ENCODE measurements at places on chromosomes 5 and 9.
A peak's percentile ranks its signal among the peaks of the same experiment; 100 is the strongest.

GRCh38 chr5:54932789-54933188 lies 52.6 kb downstream of the ESM1 start:
- DNase-seq: no peak

DNA sequence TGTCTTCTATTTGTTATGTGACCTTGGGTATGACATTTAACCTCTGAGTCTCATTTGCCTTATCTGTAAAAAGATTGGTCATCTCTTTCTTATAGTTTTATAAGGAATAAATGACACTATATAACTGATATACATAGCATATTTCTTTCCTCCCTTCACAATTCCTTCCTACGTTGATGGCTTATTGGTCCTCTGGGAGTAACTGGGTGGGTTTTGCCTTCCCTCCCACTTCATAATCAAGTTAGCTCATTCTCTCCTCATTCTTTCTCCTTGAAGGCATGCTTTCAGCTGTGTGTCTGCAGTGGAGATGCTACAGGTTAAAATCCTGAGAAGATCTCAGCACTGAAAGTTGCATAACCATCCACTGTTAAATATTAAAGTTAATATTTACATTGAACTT lies 382.4 kb downstream of the TMEM38B start:
- DNase-seq: no peak

- DNase-seq: no peak
Observed at GRCh38 chr5:167639766-167640165, 651.7 kb upstream of the WWC1 start.

DNA sequence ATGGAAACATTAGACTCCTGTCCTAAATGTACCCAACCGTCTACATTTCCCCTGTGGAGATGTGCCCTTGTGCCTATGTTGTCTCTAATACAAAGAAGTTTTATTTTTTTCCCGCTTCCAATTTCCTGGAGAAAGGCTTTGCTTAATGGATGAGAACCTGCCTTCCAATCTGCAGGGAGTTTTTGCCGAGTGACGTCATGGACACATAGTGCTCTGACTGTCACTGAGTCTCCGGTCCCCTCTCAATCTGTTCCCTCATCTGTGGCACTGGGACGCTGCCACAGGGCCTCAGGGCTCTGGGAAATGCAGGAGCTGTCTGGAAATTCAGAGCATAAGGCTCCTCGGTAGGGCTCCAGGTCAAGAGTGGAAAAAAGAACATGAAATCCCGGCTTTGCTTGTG lies 144.8 kb downstream of the PDZD2 start:
- no peak for DNase-seq

GRCh38 chr5:125928663-125929062 lies 494.5 kb upstream of the GRAMD2B start:
- no peak for DNase-seq

DNA sequence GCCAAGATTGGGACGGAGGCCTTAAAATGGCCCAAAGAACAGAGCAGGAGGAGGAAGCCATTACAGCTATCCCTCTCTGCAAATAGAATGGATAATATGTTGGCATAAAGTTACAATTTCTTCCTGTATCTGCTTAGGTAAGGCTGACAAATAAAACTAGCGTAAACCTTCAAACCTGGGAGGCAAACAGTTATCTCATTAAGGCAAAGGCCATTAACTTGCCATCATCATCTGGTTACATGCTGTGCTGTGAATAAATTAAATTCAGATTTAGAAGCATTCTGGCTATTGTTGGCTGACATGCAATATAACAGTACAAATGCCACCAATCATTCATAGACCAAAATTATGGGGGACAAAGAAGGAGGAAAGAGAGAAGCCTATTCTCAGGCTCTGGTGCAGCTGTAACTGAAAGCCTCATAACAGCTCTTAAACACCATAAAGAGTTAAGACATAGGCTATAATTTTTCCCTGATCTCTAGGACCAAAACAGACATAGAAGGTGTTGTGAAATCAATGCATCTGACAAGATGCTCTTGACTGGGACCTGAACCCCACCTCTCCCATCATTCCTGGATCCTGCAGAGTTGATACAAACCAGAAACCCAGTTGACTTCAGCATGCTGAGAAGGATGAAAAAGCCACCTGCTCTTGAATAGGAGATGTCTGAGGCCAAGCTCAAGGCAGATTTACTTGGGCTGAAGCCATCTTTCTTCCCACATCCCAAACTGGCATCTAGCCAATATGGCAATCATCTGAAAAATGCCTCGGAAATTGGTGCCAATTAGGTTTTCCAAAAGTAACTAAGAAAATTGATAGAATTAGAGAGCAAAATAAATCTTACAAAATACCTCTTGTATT lies 62.5 kb downstream of the PLCXD3 start:
- DNase-seq: no peak

GRCh38 chr5:136133222-136133921 lies 727 bp downstream of the SMAD5 start:
- DNase-seq: peak; percentile 64

DNA sequence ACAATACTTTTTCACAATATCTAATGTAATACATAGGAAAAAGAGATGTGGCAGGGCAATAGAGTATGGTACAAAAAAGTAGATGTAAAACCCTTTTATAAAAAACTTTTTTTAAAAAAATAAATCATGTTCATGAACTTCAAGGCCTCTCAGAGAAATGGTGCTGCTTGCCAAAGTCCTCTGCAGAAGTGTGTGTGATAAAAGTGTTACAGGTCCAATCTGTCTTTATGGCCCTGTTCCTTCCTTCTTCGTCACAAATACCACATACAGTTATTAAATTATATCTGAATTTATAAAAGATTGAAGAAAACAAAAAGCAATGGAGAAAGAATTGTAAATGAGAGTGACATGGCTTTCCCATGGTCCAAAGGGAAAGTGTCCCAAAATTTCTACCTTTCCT lies 21.7 kb upstream of the CCNH start:
- no peak for DNase-seq

GRCh38 chr5:133944263-133945185 lies 23.9 kb downstream of the C5orf15 start:
- DNase-seq: peak; percentile 78

- no peak for DNase-seq
Observed at GRCh38 chr9:108474356-108474755, 381.4 kb downstream of the ACTL7B start.

GRCh38 chr5:11040345-11040744 lies 279.3 kb upstream of the DAP start:
- DNase-seq: no peak

- DNase-seq: no peak
Observed at GRCh38 chr9:126956917-126957686, 42.5 kb downstream of the RALGPS1 start.

GRCh38 chr9:123928533-123929176 lies 1.3 kb downstream of the DENND1A start:
- no peak for DNase-seq

- DNase-seq: no peak
Observed at GRCh38 chr5:18720002-18720401, 1085.7 kb downstream of the TAF11L14 start.

DNA sequence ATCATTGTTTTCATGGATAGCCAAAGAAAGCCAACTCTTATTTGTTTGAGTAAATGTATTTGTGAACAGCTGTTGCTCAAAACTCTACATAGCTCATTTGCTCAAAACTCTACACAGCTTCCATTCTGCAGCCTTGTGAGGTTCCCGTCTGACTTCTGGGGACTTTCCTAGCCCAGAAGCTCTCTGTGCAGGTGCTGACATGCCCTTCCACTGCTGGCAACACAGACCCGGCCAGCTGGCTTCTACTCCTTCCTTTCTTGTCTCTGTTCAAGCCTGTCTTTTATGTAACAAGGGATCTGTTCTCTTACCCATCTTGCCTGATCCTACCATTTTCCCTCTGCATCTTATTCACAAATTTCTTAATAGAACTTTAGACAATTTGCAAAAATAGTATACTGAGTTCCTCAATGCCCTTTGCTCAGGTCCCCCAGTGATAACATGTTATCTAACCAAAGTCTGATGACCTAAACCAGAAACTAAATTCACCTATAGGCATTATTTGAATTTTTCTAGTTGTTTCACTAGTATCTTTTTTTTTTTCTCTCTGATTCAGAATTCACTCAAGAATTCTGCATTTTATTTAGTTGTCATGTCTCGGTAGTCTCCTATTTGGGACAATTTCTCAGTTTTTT lies 556.5 kb upstream of the SEMA6A start:
- DNase-seq: no peak

DNA sequence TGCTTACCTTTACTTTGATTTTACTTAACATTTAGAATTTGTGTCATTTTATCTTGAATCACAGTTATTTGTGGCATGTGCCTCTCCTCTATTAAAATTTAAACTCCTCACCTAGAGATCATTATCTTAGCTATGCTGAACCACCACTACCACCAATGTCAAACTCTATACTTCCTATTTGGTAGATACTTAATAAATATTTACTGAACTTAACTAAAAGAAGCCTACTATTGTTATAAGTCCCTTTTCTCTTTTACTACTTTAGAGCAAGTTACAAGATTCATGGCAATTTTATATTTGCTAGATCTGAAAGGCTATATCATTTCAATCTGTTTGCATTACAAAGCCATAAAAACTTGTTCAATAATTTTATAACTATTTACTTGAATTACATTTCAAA lies 273.3 kb upstream of the CCNH start:
- DNase-seq: no peak

GRCh38 chr9:7229571-7229970 lies 471.8 kb downstream of the KDM4C start:
- no peak for DNase-seq

GRCh38 chr5:174141398-174141797 lies 95.9 kb downstream of the NSG2 start:
- no peak for DNase-seq

DNA sequence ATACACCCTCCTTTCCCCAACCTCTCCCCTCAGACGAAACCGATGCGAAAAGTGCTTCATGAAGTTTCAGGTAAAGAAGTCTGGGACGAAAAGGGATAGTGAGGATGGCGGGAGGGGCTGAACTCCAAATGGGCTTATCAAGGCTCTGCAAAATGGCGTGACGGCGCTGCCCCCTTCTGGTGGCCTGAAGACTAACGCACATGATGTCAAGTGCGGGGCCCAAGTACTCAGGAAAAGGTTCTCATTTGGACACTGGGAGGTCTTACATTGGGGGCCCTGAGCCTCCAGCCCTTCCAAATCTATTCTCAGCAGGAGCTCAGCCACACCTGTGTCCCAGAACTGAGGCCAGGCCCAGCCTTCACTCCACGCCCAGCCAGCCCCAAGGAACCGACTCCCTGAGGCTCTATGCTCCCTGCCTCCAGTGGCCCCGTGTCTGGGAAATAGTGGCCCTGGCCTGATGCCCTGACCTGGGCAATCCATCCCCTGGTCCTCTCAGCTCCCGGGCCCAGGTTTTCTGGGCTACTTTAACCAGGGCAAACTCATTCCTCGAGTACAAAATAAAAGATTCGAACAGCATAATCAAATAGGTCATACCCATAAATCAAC lies 119.9 kb downstream of the KCNIP1 start:
- peak; percentile 90 for DNase-seq

DNA sequence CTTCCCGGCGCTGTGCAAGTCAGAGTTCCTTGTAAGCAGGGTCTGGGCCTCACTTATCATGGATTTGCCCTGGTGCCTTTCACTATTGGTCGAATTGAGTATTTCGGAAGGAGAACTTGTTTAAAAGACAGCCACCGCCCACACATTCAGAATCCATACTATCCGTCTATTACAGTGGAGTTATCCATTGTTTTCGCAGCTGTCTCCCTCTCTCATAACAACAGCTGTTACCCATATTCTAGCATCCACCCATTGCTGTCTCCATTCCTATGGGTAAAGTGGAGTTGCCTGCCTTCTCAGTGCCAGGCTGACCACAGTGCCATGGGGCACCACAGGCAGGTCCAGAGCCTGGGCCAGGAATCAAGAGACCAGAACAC lies 20.2 kb downstream of the FAXDC2 start:
- no peak for DNase-seq

GRCh38 chr5:126624534-126624933 lies 23.8 kb downstream of the PHAX start:
- peak; percentile 17 for DNase-seq

- no peak for DNase-seq
Observed at GRCh38 chr5:7320701-7321301, 75.1 kb upstream of the ADCY2 start.

GRCh38 chr9:134870746-134871662 lies 9.6 kb upstream of the FCN2 start:
- no peak for DNase-seq

DNA sequence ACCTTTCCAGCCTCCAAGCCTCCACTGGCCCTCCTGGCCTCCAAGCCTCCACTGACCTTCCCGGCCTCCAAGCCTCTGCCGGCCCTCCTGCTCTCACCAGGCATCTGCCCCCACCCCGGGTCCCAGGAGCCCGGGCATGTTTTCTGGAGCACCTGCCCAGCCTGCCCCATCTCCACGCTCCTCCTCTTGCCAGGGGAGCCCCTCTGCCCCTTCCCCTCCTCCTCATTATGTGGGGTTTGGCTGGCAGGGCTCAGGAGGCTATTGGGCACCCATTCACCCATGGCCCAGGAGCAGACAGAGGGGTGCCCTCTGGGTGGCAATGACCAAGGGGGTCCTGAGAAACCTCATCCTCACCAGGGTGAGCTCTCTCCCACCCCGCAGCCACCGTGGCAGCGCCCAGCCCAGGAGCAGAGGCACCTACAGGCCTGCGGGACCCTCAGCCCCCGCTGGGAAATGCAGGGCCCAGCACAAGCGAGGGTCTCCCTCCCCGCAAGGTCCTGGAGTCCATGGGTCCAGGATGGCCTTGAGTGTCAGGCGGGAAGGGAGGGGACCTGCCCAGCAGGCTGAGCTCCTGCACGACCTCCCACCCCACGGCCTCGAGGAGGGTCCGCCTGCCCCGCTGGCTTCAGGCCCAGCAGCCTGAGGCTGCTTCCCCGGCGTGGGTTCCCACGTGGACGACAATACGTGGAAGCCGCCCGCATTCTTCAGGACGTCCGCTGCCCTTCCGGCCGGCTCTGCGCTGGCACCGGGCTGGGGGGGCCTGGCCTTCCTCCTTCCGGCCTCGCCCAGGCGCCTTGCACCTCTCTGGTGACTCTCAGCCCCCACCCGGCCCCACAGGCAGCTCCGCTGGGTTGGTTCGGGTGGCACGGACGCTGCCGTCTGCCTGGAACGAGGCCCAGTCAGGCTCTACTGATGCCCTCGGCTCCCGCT lies 51.4 kb upstream of the NRARP start:
- DNase-seq: peak; percentile 79

GRCh38 chr9:69444021-69444420 lies 119.0 kb downstream of the ENTREP1 start:
- DNase-seq: peak; percentile 63

DNA sequence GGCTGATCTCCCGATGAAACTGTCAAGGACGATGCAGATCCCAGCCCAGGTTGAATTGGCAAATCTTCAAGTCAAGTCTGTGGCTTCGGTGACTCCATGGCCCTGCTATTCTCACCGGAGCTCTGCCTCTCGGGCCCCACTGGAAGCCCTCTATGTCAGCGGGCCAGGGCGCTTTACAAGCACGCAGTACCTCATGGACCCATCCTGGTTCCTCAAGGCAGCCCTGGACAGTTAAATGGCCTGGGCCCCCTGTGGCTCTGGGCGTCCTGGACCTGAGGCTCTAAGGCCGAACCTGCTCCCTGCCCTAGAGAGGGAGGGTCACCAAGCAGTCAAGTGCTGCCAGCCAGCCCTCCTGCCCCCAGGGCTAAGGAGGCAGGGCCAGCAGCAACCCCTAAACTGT lies 45.3 kb downstream of the STC2 start:
- no peak for DNase-seq
